ENCODE measurements at places on chromosomes 12 and 14.

- no peak for DNase-seq
These were observed 14.2 kb downstream of the ESR2 start for GRCh38 chr14:64279704-64280668.

DNA sequence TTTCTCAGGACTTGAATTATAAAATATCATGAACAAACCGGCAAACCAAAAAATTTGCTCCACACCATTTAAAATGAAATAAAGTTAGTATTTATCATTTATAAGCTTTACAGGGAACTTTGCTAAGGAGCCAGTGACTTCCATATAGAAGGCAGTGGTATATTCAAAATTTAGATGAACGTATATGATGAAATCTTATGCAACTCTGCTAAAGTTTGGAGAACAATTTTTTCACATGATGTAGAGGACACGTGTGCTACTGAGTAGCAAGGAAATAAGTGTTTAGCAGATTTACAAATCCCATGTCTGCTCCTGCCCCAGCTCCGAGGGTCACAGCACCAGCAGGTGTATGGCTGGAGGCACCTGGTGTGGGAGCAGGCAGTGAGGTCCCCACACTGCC is 70.8 kb upstream of the IFNG-AS1 start:
- no peak for DNase-seq

GRCh38 chr14:82046512-82047226 is 513.0 kb upstream of the SEL1L start:
- DNase-seq: no peak

DNA sequence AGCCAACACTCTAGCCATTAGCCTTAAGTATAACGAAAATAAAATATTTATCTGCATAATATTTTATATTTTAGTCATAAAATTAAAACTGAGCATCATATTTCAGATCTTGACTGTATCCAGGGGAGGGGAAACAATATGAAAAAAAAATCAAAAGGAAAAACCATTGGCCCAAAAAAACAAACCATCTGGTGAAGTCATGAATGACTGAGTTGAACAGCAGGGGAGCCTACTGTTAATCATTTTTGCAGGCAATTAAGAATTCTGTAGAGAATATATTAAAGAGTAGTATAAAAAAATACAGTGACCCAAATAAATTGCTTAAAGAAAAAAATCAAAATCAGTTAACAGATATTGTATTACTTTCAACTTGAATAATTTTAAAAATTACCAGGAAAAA is 224.8 kb downstream of the C12orf50 start:
- DNase-seq: no peak

DNA sequence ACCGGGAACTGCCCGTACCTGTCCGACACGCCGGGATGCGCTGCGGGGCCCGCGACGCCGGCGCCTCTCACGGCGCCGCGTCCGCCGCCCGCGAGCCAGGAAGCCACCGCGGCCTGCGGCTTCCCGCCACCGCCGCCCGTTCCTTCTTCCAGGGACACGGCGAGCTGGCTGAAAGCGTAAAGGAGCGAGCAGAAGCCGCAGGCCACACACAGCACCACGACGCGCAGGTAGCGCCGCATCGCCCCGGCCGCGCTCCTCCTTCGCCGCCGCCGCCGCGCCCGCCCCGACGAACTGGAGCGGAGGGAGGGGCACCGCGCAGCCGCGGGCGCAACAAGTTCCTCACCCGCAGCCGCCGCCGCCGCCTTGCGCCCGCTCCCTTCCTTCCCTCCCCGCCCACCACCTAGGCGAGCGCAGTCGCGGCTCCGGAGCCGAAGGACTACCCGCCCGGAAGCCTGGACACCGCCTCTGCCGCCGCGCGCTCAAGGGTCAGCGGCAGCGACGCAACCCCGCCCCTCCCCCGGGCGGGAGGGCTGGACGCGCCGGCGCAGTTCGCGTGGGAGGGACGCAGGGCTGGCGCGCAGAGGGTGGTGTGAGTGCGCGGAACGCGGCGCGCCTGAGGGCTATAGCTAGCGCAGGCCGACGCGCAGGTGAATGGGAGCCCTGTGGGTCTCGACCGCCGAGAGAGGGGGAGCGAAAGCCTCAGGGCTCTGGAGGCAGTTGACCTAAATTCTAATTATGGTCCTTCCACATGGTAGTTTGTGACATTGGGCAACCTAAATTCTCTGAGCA is at the start of gene GXYLT1:
Gene GXYLT1 (minus strand): TSS at position 467 of the 789 bp plus-strand sequence. CDS start 228 bp downstream, at position 239.
- DNase-seq: peak; percentile 97

DNA sequence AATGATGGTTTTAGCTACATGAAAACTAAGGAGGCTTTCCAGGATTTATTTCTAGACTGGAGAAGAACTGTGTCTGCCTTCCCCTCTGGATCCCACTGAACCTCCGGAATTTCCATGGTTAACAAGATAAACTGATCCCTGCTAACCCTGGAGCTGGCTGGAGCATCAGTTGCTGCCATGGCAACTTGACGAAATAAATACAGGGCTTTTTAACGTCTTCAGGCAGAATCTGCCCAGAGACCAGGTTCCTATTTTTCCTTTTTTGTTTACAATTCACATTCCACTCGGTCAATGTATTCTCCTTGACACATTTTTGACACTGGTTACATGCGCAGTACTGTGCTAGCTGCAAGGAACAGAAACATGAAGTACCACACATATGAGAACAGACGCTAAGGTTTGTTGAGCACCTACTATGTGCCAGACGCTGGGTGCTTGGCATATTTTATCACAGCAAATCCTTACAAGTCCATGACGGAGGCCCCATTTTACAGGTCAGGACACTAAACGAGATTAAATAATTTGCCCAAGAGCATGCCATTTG is 1.7 kb downstream of the C14orf132 start:
- no peak for DNase-seq

GRCh38 chr14:88503754-88504406 is 50.9 kb downstream of the PTPN21 start:
- DNase-seq: no peak

DNA sequence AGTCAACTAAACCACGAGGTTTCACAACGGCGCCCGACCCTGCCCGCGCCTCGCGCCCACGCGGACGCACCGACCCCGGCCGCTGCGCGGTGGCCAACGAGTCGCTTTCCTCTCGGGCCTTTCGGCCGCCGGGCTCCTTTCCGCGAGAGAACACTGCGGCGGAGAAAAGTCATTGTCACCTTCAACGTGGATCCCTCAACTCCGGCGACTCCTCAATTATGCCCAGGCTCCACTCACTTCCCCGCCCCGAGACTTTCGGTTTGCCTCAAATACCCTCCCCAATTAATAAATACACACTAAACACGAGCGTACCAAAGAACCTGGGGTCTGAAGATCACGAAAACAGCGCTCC is 450 bp downstream of the SINHCAF start:
- DNase-seq: peak; percentile 21

DNA sequence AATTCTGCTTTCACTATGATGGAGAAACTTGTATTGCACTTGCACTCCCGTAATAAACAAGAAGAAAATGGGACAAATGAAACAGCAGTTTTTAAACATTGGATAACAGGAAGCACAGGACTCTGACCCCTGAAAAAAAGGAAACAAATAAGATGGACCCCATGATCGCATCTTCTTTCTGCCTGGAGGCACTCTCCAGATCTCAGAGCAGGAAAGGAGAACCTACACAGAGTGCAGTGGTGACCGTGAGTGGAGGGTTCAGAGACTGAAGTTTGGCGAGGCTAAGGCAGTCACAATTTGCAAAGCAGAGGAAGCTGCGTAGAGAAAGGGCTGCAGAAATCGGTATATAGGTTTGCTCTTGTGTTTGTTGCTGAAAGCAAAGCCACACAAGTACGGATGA is 6.1 kb upstream of the FGF6 start:
- DNase-seq: peak; percentile 23

- DNase-seq: peak; percentile 66
These were observed 233.5 kb downstream of the EFCAB11 start for GRCh38 chr14:89720741-89721729.

DNA sequence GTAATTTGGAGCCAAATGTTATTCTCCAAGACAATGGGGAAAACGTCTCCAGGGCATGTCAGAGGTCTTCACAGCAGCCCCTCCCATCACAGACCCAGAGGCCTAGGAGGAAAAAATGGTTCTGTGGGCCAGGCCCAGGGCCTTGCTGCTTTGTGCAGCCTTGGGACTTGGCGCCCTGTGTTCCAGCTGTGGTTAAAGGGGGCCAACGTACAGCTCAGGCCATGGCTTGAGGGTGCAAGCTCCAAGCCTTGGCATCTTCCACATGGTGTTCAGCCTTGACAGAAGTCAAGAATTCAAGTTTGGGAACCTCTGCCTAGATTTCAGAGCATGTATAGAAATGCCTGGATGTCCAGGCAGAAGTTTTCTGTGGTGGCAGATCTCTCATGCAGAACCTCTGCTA is 3.2 kb upstream of the CRY1 start:
- DNase-seq: no peak

- DNase-seq: no peak
These were observed 11.3 kb downstream of the SOCS2 start for GRCh38 chr12:93583627-93584392.

DNA sequence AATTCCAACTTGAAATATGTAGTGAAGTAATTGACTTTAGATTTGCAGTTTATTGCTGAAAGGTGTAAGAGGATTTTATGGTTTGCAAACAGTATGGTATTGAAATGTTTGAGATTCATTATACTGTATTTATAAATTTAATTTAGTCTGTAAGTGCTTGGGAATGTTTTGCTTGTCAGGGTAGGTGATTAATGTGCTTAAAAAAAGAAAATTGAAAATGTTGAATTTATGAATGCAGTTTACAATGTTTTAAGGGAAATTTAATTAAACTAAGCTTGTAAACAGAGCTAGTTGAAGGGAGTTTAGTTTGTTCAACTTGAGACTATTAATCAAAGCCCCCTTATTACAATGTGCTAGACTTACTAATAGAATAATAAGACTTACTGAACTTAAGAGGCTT is 18.0 kb upstream of the CRY1 start:
- DNase-seq: no peak

DNA sequence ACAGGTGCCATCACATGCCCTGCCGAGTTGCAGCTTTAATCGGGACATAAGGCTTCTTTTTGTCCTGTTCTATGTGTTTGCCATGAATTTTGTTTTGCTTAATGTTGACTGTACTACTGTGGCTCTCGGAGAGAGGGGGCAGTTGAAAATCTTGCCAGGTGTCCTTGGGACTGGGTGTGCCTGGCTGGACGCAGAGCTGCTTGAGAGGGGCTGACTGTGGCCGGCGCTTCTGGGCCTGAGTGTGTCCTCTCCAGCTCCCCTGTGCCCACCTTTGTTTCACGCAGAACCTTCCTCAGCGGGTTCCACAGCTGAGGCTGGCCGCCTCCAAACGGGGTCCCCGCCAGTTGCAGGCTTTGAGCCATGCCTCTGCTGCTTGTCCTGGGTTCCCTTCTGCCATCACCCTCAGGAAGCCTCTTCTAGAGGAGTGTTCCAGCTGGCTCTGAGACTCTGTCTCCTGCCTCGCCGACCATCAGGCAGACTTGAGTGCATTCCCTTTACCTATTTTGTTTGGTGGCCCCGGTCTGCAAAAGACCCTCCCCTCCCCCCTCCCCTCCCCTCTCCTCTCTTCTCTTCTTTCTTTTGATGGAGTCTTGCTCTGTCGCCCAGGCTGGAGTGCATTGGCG is 49.7 kb downstream of the DDX51 start:
- no peak for DNase-seq

DNA sequence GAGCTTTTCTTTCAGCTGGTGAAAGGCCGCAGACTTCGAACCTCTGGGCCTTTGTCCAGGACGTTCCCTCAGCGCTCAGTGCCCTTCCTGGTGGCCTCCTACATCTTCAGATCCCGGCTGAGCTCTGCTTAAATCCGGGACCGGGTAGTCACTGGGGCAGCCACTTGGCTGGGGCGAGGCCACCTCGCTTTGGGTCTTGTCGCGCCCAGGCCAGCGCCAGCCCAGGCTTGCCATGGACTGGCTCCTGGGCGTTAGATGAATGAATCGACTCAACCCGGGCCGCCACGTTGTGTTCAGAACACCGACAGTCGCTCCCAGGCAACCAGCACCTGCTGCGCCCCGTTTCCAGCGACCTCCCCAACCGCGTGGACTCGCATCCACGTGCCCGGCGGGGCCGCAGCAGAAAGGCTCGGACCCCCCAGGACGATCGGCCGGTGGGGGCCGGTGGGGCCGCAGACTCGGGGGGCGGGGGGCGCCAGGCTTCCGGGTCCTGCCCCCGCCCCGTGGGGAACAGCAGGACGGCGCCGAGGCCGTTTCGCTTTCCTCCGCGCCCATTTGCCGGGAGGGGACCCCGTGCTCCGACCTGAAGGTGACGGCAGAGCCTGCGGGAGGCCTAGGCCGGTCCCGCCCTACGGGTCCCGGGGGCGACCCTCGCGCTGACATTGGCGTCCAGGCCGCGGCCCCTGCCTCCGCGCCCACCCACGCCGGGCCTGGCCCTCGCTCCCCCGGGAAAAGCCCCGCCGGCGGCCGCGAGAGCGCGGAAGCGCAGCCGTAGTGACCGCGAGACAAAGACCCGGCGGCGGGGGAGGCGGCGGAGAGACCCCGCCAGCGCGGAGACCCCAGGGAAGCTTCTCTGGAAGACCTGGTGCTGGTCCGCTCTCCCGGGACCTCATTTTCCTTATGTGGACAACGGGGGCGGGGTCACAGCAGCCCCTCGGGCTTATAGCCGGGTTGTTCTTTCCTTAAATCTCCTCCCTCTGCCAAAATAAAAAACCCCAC is 37.3 kb upstream of the RCOR1 start:
- DNase-seq: peak; percentile 69

DNA sequence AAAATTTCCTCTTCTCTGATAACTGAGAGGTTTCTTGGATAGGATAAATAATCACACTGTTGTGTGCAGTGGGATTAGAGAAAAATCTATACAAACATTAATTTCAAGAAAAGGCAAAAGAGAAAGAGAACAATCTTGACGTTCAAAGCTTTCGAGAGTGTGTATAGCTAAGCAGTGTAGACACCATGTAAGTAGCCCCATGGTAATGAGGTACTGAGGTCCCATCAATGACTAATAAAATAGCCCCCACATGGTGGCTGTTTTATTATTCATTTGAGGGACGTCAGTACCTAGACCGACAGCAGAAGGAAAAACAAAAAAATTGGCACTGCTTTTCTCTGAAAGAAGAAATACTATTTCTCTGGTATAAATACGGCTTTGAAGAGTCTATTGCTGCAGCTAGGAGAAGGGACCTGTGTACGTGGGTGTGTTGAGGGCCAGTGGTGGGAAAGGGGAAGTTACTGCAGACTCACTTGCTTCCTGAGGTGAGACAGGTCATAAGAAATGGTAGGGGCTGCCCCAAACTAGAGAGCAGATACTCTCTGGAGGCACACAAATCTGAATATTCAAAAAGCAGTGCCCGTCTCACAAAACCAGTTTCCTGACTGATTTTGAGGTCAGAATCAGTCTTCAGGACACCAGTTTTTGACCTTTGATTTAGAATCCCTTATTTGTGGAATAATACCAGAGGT is 339.8 kb downstream of the EMP1 start:
- DNase-seq: peak; percentile 5

- peak; percentile 21 for DNase-seq
These were observed 33.4 kb downstream of the ANO4 start for GRCh38 chr12:100827901-100828520.

- DNase-seq: no peak
These were observed 500.4 kb downstream of the GALC start for GRCh38 chr14:87492561-87492960.

GRCh38 chr12:11840366-11840765 is 190.9 kb downstream of the ETV6 start:
- DNase-seq: no peak

Measured in suppressor macrophage treated with lipopolysaccharide for 1 hour (primary cell).